Brain (organoid and tissue), 16 donors: ENCODE measurements at places on chromosomes 5 and 9. TPM values are rescaled to one million over a fixed set of nuclear protein-coding genes. Genes with fewer than 3 reads are reported as not detected.

CCDC183 gene
- polyA plus RNA-seq, result 4.8 TPM

STPG3 gene
- not detected for polyA plus RNA-seq

BARHL1 gene
- 14.4 TPM for polyA plus RNA-seq

TRIM7 gene
- 0.22 TPM for polyA plus RNA-seq

P4HA2 gene
- polyA plus RNA-seq, result 8.4 TPM

TIFAB gene
- not detected for polyA plus RNA-seq

WDR31 gene
- 7.2 TPM for polyA plus RNA-seq

CD74 gene
- polyA plus RNA-seq, result 333 TPM

SPOUT1 gene
- 47.5 TPM for polyA plus RNA-seq

ZNF366 gene
- polyA plus RNA-seq, result 1.6 TPM

OR13C5 gene
- polyA plus RNA-seq, result not detected
